Glutamatergic neuron (in vitro differentiated cells): ENCODE measurements at places on chromosomes 7 and 10.

DNA sequence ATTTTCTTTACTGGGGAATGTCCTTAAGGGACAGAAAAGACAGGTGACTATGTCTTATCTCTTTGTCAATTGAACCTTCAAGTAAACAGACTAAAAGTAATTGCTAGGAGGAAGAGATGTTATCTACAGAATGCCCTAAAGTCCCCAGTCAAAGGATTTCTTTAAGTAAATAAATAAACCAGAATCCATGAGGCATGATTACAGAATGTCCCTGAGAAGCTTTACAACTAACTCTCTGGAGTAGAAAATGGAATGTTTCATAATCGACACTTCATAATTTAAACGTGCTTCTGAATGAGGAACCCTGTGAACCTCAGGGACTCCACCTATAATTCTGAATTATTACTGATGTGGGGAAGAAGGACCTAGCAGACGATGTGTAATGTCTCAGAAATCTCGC lies 187.9 kb upstream of the IMMP2L start:
- DNase-seq: no peak

GRCh38 chr10:109961174-109962001 lies 38.1 kb upstream of the XPNPEP1 start:
- DNase-seq: no peak

GRCh38 chr7:93148144-93148543 lies at the start of gene SAMD9L:
SAMD9L (minus strand) TSS chr7:93148385; CDS start chr7:93135971, 12,414 bp downstream.
- no peak for DNase-seq

GRCh38 chr7:36945612-36946400 lies 221.5 kb upstream of the AOAH start:
- peak; percentile 50 for DNase-seq

GRCh38 chr7:79211724-79212123 lies 241.7 kb downstream of the MAGI2 start:
- no peak for DNase-seq

GRCh38 chr10:77763453-77764430 lies 126.1 kb upstream of the KCNMA1 start:
- DNase-seq: no peak

DNA sequence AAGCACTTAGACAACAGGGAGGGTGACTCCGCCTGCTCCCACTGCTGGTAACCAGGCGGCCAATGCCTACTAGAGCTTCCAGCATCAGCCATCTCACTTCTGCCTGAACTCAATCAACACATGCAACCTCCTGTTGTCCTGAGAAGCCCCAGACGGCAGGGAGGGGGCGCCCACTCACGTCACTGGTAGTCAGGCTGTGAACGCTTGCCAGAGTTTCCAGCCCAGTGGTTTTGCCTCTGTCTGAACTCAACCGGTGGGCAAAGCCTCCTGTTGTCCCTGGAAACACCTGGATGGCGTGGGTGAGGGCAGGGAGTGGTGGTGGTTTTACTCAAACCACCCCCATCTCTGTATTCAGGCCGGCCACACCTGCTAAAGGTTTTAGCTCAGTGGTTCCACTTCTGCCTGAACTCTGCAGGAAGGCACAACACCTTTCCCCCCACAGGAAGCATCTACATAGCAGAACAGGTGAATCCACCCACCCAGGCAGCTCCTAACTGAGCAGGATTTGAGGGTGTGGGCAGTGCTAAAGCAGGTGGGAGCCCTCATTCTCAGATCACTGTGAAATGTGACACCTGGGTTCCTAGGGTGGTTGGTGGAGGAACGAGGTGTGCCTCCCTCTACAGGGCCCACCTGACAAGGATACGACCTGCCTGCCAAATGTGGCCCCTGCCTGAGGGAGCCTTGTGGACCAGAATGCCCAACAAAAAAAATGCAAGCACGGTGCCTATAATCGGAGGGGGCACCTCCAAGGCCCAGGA lies 563.0 kb upstream of the SEMA3D start:
- no peak for DNase-seq

GRCh38 chr10:59126261-59126660 lies 50.2 kb upstream of the PHYHIPL start:
- no peak for DNase-seq

- peak; percentile 45 for DNase-seq
Measured at GRCh38 chr10:118914629-118915028, 114.9 kb upstream of the NANOS1 start.

DNA sequence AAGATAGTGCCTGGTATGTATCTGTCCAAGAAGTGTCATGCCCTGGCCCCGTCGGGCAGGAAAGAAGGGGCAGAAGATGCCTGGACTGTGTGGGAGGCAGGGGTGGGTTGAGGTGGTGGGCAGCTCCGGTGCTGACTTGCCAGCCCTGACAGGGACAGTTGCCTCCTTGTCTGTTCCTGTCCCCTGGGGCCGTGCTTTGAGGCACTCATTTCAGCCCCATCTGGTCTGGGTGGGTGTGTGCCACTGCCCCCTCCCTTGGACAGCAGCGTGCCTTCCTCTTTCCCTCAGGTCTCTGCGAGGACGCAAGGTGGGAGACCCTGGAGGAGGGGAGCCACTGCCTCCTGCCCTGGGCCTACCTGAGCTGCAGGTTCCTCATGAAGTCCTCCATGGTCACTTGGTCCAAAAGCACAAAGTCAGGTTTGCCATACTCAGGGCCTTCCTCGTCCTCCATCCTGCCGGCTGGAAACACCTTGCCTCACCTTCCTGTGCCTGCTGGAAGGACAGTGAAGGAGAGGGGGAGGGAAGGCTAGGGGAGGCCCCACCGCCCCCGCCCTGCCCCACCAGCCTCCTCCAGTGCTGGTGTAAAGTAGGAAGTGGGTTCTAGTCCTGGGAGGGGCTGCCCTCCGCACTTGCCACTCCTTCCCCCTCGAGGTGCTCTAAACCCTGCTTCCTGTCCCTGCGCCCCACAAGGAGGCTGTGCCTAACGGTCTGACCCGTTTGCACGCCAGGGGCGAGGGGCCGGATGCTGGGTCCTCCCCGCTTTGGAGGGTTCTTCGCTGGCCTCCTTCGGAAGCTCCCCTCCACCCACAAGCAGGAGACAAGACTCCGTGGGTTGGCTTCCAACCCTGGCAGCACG lies at the start of gene MYO1G:
Gene MYO1G (minus strand): TSS at position 505 of the 856 bp plus-strand sequence. CDS start 54 bp downstream, at position 451.
- DNase-seq: no peak

DNA sequence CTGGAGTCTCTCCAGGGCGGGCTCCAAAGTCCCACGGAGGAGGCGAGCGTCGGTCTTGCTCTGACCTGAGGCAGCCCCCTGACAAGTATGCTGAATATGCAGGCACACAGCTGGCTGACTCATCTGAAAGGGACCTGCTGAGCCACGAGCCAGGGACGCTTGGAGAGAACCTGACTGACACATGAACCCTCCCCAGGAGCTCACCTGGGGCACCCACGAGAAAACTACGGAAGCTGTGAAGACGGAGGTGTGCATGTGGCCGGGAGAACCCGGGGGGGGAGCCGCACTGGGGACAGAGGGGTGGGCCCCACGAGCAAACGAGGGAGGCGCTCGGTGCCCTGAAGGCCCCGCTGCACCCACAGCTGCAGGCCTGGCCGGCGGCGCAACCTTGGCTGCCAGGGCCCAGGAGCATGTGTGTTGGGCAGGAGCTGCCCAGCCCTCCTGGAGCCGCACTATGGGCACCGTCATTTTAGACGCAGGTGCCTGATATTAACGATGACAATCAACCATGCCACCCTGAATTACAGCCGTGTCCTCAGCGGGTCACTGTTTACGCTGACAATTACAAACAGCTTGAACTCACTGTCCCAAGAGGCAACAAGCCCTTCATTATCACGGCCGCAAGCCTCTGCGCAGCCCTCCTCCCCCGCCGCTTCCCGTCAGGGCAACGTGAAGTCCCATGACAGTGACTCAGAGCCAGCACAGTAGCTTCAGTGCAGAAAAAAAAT lies 64.7 kb downstream of the DIP2C start:
- peak; percentile 74 for DNase-seq

GRCh38 chr7:22607180-22607579 lies 107.2 kb upstream of the STEAP1B start:
- no peak for DNase-seq

DNA sequence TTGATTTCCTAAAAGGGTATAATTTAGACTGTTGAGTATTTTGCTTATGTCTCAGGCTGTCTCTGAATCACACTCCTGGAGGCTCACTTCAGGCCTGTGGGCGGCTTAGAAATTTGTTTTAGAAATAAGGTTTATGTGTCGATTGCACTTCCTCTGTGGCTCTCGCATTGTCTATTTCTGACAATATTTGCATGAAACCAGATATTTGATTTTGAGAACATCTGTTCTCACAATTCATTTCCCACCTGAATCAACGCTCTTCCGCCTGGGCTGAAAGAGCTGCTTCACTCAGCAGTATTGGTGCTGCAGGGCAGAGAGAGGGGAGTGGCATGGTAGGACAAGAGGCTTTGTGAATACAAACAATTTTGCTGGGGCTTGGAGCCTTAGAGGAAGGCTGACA lies 262.0 kb downstream of the ADRA2A start:
- no peak for DNase-seq

DNA sequence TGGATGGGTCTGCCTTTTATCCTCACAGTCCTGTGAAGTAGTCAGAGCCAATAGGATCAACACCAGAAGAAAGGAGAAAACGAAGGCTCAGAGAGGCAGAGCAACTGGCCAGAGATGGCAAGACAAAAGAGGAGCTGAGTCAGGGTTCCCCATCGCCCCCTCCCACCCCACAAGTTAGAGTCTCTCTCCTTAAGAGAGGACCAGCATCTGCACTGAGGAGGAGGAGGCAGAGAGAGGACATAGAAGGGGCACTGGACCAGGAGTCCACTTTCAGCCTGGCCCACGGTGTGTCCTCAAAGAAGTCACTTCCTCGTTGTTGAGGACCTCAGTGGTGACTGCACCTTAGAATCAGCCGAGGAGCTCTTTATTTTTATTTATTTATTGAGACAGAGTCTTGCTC lies 11.6 kb downstream of the SPOCK2 start:
- no peak for DNase-seq

DNA sequence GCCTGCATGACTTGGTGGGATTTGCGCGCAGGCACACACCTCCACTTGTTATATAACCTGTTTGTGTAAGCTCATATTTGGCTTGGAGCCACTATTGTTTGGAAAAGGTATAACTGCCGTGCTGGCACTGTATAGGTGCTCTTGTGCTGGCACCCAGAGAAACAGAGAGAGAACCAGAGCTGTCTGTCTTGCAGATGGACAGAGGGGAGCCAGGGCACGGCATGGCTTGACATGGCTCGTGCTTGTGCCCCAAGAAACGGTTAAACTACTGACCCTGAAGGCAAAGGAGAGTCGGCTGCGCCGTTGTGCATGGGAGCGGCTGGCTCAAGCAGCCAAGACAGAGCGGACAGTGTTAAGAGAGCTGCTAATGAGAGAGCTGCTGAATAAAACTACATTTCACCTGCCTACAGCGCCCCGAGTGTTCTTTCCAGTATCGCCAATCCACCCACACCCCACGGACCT lies 23.2 kb downstream of the RAPGEF5 start:
- DNase-seq: no peak

- no peak for DNase-seq
Measured at GRCh38 chr10:103523683-103524082, 30.2 kb downstream of the NEURL1 start.

DNA sequence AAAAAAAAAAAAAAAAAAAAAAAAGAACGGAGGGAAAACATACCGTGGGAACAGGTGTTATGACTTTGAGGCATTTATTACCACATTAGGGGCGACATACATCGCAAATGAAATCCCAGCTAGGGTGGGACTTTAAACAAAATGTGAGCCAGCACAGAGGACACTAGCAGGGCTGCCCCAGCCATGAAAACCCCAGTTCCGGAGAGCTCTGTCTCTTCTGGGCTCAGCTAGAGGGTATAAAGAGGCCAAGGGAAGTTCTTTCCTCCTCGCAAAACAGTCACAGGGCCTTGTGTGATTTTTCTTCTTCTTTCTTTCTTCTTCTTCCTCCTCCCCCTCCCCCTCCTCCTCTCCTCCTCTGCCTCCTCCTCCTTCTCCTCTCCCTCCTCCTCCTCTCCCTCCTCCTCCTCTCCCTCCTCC lies 59.9 kb upstream of the ECHDC3 start:
- DNase-seq: no peak

DNA sequence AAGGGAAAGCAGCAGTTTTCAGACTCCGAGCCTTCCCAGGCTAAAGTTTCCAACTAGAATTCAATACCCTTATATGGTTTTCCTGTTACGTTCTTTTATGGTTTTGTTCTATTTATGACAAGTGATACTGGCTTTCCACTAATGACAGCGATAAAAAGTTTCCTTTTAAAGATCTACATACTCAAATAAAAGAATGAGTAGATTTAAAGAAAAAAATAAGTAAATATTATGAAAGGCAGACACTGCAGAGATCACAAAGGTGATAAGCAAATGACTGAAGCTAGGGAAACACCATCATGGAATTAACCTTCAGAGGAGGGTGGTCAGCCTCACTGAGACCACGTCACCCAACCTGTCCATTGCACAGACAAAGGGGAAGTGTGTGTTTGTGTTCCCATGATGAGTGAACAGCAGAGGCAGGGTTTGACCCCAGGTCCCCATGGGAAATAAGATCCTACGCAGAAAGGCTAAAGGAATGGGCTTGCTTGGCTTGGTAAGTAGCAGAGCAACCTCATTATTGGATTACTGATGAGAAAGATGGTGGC lies 4.0 kb downstream of the VSIR start:
- no peak for DNase-seq

DNA sequence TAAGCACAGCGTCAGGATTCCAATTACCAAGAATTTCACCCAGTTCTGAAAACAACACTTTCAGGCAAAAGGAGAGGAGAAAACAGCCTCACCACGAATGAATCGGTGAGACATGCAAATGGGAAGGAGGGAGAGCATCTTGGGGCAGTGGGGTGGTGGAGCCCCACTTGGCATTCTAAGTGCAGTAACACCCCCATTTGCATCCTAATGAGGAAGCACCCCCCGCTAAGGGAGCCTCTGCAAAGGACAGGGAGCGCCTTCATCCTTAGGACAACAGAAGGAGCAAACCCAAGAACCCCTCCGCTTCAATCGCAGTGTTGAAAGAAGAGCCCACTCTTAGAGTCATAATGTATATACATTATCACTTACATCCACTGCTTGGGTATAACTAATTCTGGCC lies 46.8 kb downstream of the NRAP start:
- DNase-seq: no peak

- no peak for DNase-seq
Measured at GRCh38 chr7:157461573-157462418, 125.0 kb downstream of the DNAJB6 start.

DNA sequence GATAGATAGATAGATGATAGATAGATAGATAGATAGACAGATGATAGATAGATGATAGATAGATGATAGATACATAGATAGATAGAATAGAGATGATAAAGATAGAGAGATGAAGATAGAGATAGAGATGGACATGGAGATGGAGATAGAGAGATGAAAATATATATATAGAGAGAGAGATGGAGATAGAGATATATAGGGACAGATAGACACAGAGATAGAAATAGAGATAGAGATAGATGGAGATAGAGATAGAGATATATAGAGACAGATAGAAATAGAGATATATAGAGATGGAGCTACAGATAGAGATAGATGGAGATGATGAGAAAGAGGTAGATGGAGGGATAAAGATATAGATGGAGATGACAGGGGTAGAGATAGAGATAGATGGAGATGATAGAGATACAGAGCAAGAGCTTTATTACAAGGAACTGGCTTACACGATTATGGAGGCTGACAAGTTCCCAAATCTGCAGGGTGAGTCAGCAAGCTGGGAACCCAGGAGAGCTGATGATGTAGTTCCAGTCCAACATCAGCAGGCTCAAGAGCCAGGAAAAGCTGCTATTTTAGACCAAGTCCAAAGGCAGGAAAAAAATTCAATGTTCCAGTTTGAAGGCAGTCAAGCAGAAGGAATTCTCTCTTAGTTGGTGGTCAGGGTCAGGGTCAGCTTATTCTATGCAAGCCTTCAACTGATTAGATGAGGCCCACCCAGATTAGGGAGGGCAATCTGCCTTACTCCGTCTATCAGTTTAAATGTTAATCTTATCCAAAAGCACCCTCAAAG lies 37.1 kb downstream of the CAV1 start:
- no peak for DNase-seq
